Brain pericyte (primary cell): ENCODE measurements at places on chromosomes 7 and 10.

GRCh38 chr7:125136341-125136740 is 206.7 kb upstream of the POT1 start:
- no peak for DNase-seq

DNA sequence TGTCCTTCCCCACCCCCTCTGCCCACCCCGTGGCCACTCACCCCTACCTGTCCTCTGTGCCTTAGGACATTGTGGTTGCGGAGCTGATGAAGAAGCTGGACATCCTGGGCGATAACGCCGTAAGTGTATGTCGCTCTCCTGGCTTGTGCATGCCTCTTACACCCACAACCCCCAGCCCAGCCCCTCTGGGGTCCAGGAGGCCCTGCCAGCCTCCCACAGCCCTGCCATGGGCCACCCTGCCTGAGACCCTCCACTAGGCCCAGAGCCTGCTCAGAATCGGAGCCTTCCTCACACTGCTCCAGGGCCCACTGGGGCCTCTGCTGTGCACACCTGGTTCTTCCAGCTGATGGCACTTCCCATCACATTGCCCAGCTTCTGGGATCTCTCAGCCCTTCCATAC is 36.8 kb upstream of the DPYSL4 start:
- DNase-seq = no peak

- DNase-seq = no peak
These were observed 46.1 kb upstream of the MTPN start for GRCh38 chr7:136023134-136023869.

GRCh38 chr7:123570390-123571182 is 13.0 kb upstream of the NDUFA5 start:
- DNase-seq = peak; percentile 6

GRCh38 chr7:151729521-151729921 is 147.4 kb downstream of the PRKAG2 start:
- DNase-seq = no peak

GRCh38 chr7:12930534-12930933 is 243.1 kb downstream of the ARL4A start:
- DNase-seq = no peak

DNA sequence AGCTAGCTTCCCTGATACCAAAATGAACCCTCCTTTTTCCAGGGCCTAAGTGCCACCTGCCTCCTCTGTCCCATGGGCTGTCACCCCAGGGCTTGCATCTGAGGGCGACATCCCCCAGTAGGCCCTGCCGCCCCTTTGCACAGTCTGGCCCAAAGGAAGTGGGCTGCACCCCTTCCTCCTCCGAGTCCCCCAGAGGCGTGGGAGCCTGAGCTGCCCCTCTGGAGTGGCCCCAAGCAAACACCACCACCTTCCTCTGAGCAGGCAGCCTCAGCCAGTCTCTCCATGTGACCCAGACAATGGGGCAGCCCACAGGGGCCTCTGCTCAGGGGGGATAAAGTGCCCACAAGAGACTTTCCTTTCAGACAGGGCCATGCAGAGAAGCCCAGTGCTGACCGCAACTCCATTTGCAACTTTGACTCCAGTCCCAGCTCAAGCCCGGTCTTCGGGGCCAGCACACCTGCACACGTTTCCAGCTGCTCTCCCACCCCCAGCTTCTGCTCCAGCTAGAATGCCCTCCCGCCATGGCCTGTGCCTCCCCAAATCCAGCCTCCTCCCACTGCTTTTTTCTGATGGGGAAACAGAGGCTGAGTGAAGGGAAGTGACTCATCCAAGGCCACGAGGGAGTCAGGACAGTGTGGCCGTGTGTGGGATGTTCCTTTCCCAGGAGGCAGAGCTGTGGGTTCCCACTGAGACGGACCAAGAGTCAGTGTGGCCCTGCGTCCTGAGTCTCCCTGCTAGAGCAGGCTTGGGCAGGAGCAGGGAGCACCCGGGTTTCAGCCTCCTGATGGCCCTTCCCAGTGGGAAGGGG is 111.9 kb downstream of the ZMIZ1 start:
- no peak for DNase-seq

DNA sequence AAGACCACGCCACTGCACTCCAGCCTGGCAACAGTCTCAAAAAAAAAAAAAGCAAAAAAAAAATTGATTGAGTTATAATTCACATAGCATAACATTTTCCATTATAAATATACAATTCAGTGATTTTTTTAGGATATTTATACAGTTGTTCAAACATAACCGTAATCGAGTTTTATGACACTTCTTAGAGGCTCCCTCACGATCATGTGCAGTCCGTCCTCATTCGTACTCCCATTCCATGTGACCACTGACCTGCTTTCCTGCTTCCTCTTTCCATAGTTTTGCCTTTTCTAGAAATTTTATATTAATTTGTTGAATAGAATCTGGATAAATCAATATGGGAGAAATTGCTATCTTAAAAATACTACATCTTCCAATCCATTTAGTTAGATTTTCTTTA is 45.7 kb downstream of the VTI1A start:
- no peak for DNase-seq

- DNase-seq = no peak
These were observed 117.5 kb downstream of the OR13A1 start for GRCh38 chr10:45197816-45198485.

GRCh38 chr10:71031026-71031425 is 142.7 kb upstream of the PCBD1 start:
- no peak for DNase-seq

GRCh38 chr10:127937915-127938463 is 31.1 kb downstream of the PTPRE start:
- no peak for DNase-seq

DNA sequence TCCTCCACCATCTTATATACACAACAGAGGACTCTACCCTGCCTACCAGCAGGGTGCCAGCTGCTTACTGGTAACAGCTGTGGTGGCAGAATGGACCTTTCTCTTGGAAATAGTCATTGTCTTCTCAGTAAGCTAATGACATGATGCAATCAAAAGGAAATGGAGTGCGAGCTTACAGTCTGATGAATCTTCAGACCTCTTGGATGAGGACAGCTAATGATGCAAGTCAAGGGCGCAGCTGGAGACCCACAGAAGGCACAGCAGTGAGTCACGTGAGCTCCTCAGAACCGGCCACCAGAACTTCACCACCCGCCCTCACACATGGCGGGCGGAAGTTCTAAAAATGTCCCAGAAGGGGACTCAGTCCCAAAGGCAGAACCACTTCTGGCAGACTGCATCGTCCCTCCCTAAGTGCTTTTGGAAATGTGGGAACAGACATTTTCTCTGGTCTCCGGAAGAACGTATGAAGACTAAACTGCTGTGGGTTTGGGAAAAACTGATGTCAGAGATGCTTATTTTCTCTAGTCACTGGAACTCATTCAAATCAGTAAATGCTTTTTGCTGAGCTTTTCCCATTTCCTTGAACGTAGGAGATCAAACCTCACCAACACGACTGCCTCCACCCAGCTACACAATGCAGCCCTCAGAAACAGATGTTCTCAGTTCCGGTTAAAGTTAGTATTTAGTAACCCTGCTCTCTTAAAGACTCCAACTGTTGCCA is 96.4 kb downstream of the FAS start:
- peak; percentile 61 for DNase-seq

- DNase-seq = no peak
These were observed 287.9 kb upstream of the KLF14 start for GRCh38 chr7:131021902-131022301.

DNA sequence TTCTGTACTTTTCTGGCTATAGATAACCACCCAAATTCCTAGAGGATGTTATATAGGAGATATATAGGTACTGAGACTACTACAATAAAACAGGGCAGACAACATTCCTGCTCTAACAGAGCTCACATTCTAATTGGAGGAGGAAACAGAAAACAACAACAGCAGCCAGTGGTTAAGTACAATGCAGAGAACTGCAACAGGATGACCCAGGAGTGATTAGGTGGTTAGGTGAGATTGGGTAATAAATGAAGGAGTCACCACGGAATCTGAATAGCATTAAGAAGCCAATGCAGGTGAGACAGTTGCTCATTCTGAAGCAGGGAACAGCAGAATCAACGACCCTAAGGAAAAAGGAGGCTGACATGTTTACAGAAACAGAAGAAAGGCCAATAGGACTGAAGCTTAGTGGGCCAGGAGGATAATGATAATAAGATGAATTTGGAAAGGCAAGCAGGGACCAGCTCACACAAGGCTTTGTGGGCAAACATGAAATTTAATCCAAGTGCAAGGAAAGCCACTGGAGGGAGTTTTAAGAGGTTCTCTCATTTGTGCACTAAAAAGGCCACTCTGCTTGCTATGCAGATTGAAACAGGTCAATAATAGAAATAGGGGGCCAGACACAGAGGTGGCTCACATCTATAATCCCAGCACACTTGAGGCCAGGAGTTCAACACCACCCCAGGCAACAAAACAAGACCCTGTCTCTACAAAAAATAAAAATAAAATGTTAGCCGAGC is 16.9 kb upstream of the REEP3 start:
- no peak for DNase-seq

DNA sequence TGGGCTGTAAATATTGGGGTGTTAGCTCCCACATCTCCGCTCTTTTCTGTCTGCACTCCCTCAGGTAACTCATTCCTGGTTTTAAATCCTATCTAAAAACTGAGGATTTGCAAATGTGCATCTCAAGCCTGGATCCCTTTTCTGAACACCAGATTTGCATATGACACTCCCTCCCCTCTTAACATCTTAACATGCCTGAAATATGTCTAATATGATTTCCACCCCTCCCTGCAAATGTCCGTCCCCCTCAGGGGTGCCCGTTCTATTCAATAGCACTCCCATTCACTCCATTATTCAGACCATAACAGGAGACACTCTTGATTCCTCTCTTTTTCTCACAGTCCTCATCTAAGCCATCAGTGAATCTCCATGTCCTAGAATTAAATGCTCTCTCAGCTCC is 8.3 kb upstream of the CALD1 start:
- DNase-seq = no peak

DNA sequence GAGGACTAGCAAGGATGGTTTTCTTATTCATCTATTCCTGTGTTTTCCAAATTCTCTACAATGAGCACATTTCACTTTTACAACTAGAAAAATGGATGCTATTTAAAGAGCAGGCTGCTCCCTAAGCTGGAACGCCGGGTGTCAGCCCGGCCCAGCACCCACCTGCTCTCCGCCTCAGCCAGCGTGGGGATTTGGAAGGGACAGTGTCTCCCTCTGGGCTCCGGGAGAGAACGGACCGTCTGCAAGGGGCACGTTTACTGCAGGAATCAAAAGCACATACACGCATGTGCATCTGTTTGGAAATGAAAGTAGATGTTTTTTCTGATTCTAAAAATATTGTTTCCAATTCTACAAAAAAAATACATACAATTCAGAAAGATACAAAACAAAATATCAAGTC is 2.3 kb upstream of the JAKMIP3 start:
- no peak for DNase-seq

DNA sequence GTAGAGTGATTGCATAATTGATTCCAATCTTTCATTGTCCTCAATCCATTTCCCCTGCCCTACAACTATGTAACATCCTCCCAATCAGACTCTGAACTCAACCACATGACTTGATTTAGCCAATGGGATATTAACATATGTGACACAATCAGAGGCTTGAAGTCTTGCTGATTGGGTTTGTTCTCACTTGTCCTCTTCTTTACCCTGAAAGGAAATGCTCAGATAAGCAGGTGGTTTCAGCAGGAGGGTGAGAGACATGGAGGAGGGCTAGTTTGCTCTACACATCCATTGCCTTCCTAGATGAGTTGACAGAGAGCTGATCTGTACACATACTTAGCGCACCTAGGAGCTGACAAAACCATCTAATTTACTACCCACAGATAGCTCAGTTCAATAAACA is 669.4 kb downstream of the NRG3 start:
- no peak for DNase-seq

- DNase-seq = no peak
These were observed 50.6 kb upstream of the FZD9 start for GRCh38 chr7:73382934-73383503.

GRCh38 chr7:76054123-76055120 is 6.5 kb downstream of the MDH2 start:
- no peak for DNase-seq

GRCh38 chr10:132809232-132810140 is 23.5 kb upstream of the NKX6-2 start:
- DNase-seq = no peak

DNA sequence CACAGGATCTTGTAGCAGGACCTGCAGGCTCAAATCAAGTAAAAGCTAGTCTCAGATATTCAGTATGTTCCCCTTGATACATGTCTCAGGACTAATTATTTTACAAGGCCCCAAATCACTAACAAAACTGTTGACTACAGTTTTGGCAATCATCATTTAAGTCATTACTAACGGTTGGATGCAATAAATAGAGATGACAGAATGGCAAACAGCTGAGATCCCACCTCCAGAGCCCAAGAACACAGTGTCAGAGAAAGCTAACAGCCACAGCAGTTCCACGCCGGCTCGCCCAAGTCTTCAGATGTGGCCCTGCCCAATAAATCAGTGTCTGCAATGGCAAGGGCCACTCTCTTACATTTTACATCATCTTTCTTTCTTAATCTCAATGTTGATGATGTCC is 87.6 kb downstream of the CTBP2 start:
- DNase-seq = no peak

DNA sequence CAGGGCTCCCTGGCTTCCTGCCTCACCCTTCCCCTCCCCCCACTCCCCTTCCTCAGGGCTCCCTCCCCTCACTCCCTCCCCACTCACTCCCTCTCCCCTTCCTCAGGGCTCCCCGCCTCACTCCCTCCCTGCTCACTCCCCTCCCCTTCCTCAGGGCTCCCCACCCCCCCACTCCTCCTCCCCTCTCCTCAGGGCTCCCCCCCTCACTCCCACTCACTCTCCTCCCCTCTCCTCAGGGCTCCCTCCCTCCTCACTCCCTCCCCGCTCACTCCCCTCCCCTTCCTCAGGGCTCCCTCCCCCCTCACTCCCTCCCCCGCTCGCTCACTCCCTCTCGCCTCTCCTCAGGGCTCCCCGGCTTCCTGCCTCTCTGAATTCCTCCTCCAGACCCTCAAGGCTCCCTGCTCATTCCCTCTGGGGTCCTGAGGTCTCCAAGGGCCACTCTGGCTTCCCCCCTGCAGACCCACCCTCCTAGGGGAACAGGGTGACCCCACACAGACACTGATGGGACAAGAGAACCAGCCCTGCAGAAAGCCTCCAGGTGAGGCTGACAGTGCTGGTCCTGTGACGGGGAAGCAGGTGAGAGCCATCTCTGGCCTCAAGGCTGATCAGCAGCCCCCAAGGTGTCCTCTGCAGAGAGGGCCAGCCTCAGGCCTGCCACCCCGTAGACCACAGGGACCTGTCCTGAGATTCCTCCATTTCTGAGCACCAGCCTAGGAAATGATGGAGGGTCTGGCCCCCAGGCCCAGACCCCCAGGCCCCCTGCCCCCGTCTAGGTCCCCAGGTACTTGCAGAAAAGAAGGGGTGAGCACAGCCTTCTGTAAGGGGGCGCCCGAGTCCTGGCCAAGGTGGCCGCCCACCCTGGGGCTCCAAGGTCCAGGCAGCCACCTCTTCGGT is 47.2 kb downstream of the PWWP2B start:
- no peak for DNase-seq

- no peak for DNase-seq
These were observed 109.1 kb downstream of the POLL start for GRCh38 chr10:101478956-101479355.
